ENCODE measurements at places on chromosomes 1 and 21.
A peak's percentile ranks its signal among the peaks of the same experiment; 100 is the strongest.

GRCh38 chr1:2380816-2381591 is 10.3 kb downstream of the MORN1 start:
- DNase-seq, result no peak

- DNase-seq, result no peak
These were observed 10.4 kb upstream of the KCNA2 start for GRCh38 chr1:110616587-110616986.

- peak; percentile 85 for DNase-seq
These were observed 1.6 kb downstream of the SPEN start for GRCh38 chr1:15848929-15849774.

DNA sequence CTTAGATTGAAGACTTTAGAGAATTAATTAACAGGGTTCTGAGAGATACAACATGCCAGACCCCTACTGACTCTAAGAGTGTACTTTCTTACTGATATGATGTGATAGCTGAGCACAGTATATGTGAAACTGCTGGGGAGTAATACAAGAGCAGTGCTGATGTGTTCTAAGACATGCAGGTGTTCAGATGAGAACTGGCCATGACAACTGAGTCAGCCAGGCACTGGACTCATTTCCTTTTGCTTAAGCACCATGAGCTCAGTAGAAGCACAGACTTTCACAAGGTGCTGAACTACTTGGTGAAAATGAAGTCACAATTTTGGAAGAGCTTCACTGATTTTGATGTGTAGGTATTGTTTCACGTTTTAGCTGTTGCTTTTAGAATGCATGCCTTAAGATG is 15.9 kb upstream of the POGZ start:
- DNase-seq, result no peak

DNA sequence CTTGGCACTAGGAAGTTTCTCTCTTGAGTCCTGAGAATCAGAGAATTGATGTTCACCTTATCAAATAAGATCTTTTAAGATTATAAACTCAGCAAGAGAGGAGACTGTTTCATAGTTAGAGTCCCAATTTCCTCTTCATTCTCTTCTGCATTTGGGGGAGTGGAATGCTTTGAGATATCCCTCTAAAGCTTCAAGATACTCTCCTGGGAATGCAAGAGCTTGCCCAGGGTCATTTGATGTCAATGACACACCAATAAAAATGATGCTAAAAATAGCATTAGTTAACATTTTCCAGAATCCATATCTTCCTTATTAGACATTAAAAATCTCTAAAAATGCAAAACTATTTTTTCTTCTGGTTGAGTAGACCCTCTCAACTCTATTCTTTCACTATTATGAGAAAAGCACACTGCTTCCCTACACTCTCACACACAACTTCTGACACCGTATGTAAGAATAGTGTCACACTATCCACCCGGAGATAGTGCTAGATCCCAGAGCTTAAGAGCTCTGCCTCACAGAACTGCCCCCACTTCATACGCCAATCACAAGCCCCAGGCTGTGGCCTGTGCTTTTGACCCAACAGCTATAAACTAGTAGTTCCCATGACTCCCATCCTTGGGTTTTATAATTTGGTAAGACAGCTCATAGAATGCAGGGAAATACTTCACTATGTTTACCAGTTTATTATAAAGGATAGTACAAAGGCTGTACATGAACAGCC is 399.9 kb upstream of the RUNX1 start:
- DNase-seq, result no peak

GRCh38 chr1:27233667-27234048 is 774 bp upstream of the WDTC1 start:
- no peak for DNase-seq

DNA sequence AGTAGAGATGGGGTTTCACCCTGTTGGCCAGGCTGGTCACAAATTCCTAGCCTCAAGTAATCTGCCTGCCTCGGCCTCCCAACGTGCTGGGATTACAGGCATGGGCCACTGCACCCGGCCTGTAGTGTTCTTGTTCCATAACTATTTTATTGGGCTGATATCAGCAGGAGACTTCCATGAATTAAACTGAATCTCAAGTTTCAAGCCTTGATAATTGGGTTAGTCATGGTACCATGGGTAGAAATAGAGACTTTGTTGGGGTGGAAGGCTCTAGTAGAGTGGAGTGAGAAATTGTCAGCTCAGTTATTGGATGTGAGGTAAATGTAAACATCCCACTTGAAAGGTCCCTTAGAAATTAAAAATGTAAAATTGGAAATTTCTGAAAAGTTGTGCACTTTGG is 419.1 kb downstream of the ADGRL2 start:
- DNase-seq, result no peak

DNA sequence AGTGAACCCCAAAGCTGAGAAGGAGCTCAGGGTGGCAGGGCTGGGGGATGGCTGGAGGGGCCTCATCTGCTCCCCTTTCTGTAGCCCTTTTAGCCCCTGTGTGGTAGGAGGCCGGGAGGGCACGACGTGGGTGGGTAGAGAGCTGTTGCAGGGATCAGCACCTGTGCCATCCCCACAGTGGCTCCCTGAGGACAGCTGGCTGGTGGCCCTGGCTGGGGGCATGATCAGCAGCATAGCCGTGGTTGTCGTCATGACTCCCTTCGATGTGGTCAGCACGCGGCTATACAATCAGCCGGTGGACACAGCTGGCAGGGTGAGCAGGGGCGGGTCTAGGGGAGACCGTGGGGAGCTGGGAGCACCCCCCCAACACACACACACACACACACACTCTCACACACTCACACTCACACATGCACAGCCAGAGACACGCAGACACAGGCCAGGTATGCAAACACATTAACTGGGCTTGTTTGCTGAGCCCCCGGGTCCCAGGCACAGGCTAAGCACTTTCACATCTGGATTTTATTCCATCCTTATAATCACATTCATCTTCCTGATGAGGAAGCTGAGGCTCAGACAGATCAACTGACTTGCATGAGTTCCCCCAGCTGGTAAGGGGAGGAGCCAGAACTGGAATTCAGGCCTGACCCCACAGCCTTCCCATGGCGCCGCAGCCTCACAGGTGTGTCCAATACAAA is 2.5 kb downstream of the SLC25A34 start:
- DNase-seq, result no peak

DNA sequence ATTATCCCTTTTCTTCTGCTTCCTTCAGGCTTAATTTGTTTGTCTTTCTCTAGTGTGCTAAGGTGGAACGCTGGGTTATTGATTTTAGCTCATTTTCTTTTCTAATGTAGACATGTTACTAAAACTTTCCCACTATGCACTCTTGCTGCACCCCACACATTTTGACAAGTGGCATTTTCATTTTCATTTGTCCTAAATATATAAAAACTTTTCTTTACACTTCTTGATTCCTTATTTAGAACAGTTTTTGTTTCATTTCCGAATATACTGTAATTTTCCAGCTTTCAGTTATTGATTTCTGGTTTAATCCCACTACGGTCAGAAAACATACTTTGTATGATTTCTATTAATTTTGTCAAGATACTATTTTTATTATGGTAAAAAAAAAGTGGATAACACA is 25.3 kb downstream of the SH3BP5L start:
- no peak for DNase-seq

- DNase-seq, result no peak
These were observed 12.1 kb downstream of the DISC1 start for GRCh38 chr1:231638647-231639046.

- no peak for DNase-seq
These were observed 122.7 kb downstream of the FGGY start for GRCh38 chr1:59419361-59420140.

DNA sequence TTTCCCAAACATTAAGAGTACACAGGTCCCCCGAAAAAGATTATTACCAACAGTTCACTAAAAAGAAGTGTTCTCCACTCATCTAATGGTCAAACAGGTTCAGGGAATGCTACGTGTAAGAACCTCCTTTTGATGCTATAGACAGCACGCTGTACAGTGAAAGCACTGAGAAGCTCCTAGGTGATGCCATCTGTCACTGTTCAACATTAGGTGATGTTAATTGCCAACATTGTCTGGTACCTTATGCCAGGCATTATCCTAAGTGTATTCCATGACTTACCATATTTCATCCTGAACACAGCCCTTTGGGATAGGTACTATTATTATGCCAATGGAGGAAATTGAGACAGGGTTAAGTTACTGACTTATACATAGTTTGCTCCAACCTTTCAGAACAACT is 82.1 kb downstream of the DAB1 start:
- no peak for DNase-seq

GRCh38 chr1:208110296-208110695 is 133.9 kb downstream of the PLXNA2 start:
- no peak for DNase-seq
